K562 (cell line): ENCODE measurements at places on chromosomes 2 and 18. TPM values are rescaled to one million over a fixed set of nuclear protein-coding genes. Genes with fewer than 3 reads are reported as not detected.

DNA sequence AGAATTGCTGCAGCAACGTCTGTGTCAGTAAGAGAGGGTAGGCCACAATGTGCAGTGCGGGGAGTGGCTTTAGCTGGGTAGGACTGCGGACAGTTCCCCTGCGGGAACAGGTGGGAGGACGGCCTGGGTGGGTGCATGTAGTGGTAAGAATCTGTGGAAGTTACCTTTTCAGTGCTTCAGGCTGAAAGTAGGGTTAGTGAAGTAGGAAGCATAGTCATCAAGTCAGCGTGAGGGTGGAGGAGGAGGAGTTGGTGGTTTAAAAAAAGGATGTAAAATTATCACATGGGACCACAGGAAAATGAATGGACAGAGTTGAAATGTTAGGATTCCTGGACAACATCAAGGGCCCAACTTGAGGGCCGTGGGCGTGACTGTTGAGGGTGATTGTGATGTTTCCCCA lies 13.2 kb downstream of the CEP192 start:
- DNase-seq, result no peak

DNA sequence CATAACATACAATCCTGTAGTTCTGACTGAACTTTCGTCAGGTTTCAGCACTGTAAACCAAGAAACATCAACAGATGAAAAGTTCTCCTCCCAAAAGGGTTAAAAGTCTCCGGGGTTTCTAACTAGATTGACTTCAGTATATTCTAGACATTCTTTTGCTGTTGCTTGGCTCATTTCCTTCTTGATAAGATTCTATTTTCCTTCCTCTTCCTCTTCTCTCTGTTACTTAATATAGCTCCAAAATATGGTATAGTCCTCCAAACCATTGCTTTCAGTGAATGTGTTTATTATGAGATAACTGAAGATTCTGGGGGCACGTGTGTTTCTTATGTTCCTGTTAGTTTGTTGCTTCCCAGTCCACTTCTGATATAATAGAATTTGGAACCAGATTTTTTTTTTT lies 46.4 kb upstream of the MAP4K3 start:
- no peak for DNase-seq

DNA sequence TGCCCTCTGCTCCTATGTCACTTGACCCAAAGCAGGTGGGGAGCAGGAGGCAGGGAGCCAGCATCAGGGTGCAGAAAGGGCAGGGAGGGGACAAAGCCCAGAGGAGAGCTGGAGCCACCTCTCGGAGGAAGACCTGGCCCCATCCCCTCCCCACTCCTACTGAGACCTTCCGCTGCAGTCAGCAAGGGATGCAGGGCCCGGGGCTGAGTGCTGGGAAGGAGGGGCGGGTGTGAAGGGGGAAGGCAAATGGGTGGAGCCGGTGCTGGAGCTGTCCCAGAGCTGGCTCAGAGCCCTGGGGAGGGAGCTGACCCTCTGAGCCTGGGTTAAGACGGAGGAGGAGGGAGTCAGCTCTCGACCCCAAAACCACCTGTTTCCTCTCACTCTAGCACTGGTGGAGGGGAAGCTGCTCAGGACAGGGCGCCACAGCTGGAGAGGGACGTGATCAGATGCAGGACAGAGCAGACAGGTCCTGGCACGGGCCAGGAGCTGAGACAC lies 33.8 kb downstream of the HS1BP3 start:
- peak; percentile 69 for DNase-seq

DNA sequence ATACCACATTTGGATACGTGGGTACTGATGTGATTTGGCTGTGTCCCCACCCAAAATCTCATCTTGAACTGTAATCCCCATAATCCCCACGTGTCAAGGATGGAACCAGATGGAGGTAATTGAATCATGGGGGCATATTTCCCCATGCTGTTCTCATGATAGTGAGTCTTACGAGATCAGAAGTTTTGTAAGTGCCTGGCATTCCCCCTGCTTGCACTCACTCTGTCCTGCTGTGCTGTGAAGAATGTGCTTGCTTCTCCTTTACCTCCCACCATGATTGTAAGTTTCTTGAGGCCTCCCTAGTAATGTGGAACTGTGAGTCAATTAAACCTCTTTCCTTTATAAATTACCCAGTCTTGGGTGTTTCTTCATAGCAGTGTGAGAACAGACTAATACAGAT lies 70.3 kb downstream of the CHST9 start:
- DNase-seq, result no peak

GRCh38 chr18:55400590-55401541 lies 187.1 kb downstream of the TCF4 start:
- no peak for DNase-seq

Gene RIT2
- not detected in 2 replicates for total RNA-seq

Gene RIF1
- total RNA-seq, result 90.2 and 94.5 TPM in 2 replicates

Gene EMILIN1
- total RNA-seq, result 1.0 and 1.5 TPM in 2 replicates

Gene CNTNAP5
- not detected in 2 replicates for total RNA-seq
